Neural progenitor cell (in vitro differentiated cells): ENCODE measurements at places on chromosomes 11 and 22.

DNA sequence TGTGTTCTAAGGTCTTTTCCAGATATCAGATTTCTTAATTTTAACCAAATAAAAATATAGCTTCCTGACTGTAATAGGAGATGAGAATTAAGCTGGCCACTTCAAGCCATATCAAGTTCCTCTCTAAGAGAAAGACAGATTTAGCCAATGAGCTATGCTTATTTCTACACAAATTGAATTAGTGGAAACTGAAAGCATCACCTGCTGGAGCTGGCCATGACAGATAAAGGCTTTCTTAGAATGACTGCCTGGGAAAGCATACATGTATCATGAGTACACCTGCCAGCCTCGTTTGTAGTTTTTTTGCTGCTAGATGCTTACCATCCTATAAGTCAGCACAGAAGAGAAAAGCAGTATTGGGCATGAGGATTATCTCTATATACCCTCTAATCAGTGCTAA is 53.5 kb upstream of the DBX1 start:
- DNase-seq = no peak

GRCh38 chr22:25203082-25203481 is 3.4 kb downstream of the CRYBB3 start:
- DNase-seq = no peak

- DNase-seq = no peak
Observed at GRCh38 chr11:2460540-2461252, 15.9 kb downstream of the KCNQ1 start.

- no peak for DNase-seq
Observed at GRCh38 chr11:90629229-90629806, 406.5 kb upstream of the CHORDC1 start.

DNA sequence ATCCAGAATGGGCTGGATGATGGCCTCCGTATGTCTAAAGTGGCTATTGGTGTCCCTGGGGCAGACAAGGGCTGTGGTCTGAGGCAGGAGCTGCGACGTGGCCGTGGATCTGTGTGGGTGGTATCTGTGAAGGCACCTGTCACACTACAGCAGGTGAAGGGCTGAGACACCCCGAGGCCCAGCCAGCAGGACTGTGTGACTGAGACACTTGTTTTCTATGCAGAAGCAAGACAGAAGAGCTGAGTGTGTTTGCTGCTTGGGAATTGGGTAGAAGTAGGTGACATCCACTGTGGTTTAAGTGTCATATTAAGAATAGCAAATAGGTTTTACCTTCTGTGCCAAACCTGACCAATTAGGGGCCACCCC is 35.0 kb downstream of the AMPD3 start:
- no peak for DNase-seq

- DNase-seq = no peak
Observed at GRCh38 chr11:61742391-61742790, 10.0 kb upstream of the MYRF start.

GRCh38 chr11:1330473-1330872 is 21.0 kb upstream of the TOLLIP start:
- DNase-seq = no peak

DNA sequence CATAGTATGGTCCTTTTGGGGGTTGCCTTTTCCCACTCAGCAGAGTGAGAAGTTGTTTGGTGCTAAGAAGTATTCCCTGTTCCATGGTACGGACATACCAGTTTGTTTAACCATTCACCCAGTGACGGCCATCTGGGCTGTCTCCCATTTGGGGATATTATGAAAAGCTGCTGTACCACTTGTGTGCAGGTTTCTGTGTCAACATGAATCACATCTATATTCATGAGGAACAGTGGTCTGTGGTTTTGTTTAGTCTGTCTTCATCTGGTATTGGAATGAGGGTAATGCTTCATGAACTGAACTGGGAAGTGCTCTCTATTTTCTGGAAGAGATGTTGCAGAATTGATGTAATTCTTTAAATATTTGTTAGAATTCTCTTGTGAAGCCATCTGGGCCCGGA is 89.5 kb downstream of the TRMU start:
- DNase-seq = no peak

DNA sequence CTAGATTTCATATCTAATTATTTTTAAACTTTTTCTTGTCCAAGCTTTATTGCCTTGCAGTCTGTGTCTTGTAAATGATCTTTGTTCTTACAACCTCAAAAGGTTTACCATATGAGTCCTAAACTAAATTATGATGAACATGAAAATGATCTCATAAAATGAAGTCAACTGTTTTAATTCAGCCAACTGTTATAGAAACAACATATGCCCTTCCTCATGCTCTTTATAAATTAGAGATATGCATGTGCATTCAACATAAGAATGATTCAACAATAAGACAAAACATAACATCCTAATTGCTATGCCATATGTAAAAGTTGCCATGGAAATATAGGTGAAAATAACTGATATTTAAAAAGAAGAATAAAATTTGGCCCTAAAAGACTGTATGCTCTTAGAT is 774.4 kb downstream of the LUZP2 start:
- no peak for DNase-seq

GRCh38 chr22:41828516-41828915 is 4.4 kb upstream of the SREBF2 start:
- no peak for DNase-seq

DNA sequence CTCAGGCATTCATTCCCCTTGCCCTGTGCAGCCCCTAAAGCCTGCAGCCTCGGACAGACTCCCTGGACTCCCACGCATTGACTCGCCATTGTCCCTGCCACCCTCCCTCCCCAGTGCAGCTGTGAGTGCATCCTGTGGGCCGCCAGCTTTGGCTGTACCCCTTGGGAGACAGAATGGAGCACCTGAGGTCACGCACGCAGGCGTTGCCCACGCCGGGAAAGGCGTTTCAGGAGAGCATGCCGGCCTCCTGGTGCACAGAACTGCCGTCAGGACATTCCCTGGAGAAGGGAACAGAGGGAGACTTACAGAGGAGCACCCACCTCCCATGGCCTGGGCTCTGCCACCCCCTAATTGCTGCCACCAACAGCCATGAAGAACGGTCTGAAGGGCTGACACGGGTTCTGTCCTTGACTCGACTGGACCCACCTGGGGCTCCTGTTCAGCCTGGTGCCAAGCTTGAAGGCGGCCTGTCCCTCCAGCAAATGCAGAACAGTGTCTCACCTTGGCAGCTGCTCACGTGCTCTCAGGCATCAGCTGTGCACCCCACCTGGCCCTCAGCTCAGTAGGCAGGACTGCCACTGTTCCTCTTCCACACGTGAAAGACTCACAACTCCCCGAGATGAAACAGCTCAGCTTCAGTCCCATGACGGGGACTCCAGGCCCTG is 503.8 kb downstream of the BRD1 start:
- DNase-seq = no peak

- DNase-seq = peak; percentile 45
Observed at GRCh38 chr11:119706887-119707286, 22.1 kb downstream of the NECTIN1 start.

DNA sequence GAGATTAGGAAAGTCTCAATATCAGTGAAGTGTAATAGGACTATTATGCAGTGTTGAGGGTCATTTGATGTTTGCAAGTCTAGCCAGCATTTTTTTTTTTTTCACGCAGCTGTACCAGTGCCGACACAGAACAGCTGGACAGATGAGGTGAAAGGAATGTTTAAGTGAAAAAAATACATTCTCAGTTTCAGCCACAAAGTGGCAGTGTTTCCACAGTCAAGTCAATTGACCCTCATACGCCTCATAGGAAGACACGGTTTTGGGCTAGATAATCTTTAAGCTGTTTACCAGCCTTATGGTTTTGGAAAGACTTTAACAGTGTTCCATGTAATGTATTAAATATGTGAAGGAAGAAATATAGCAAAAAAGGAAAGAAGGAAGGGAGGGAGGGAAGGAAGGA is 349.9 kb upstream of the ANO3 start:
- peak; percentile 65 for DNase-seq

- no peak for DNase-seq
Observed at GRCh38 chr11:1565904-1566247, 6.2 kb downstream of the DUSP8 start.

DNA sequence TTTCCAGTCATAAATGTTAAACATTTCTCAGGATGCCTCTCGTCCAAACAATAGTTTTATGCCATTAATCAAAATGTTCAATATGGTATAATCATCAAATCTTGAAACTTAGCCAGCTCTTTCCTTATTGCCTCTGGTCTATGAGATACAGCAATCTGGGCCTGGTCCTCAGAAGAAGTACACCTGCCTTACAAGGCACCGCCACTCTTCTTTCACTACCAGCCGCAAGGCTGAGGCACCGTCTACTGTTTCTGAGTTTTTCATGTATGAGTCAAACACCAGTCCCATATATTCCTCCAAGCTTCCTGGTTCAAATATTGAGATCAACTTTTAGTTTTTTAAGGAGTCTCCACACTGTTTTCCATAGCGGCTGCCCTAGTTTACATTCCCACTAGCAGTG is 600.6 kb upstream of the FAT3 start:
- no peak for DNase-seq

GRCh38 chr22:38844315-38845003 is 631 bp upstream of the NPTXR start:
- DNase-seq = peak; percentile 32

DNA sequence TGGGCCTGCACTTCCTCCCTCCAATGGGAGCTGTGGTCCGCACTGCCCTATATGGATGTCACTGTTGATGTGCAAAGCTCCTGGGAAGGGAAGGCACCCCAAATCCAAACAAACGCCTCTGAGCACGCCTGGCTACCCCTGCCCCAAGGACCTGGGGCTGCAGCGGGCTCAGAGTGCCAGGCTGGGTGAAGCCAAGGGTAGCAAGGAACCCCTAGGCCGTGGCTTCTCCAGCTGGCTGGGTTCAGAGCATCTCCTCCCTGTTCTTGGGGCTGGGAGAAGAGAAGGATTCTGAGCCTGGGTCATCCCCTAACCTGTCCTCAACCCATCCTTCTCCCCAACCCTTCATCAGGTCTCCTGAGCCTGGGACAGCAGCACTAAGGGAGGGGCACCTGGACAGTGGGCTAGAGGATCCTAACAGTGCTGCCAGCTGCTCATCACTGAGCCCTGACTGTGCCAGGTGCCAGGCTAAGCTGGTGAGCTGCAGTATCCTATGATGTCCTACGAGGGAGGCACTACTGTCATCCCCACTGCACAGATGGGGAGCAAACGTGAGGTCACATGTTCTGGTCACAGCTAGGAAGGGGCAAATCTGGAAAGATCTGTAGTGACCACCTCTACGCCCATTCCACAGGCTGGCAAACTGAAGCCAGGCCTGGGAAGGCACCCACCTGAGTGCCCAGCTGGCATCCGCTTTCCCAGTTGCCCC is 3.0 kb downstream of the SSTR3 start:
- DNase-seq = no peak

DNA sequence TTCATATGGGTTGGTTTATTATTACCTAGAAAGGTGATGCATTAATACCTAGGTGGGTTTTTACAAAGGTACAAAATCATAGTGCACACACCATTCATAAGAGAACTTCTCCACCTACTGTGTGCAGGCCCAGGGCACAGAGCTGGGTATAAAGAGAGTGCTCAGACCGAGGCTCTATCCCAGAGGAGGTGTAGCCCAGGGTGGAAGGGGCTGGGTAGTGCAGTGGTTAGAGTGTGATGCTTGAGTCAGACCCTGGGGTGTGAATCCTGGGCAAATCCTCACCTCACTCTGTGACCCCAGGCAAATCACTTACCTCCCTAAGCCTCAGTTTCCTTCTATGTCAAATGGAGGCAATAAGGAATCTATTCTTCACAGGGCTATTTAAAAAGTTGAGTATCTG is 32.2 kb downstream of the PARVG start:
- DNase-seq = no peak

DNA sequence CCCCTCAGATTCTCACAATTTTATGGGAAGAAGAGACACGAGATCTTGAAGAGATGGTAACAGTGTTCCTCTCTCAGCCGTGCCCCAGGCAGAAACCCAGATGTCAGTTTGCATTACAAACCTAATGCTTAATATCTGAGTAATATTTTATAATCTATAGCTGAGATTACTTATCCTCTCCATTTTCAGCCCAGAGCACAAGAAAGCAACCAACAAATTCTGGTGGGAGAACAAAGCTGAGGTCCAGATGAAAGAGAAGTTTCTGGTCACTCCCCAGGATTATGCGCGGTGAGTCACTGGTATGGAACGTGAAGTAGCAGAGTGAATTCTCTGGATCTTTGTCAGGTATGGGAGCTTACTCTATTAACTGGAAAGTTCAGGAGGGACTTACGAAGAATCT is 884 bp downstream of the CENATAC start:
- DNase-seq = peak; percentile 53

GRCh38 chr11:116733043-116733755 is 39.6 kb downstream of the BUD13 start:
- DNase-seq = no peak

DNA sequence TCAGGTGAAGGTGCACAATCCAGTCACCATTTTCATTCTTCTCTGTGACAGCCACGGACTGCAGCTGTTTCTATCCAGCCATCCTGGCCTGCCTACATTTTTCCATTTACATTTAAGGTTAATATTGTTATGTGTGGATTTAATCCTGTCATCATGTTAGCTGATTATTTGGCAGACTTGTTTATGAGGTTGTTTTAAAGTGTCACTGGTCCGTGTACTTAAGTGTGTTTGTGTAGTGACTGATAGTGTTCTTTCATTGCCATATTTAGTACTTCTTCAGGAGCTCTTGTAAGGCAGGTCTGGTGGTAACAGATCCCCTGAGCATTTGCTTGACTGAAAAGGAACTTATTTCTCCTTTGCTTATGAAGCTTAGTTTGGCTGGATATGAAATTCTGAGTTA is 364.2 kb downstream of the JRKL start:
- no peak for DNase-seq

- peak; percentile 79 for DNase-seq
Observed at GRCh38 chr11:71420455-71421241, 27.5 kb downstream of the DHCR7 start.

DNA sequence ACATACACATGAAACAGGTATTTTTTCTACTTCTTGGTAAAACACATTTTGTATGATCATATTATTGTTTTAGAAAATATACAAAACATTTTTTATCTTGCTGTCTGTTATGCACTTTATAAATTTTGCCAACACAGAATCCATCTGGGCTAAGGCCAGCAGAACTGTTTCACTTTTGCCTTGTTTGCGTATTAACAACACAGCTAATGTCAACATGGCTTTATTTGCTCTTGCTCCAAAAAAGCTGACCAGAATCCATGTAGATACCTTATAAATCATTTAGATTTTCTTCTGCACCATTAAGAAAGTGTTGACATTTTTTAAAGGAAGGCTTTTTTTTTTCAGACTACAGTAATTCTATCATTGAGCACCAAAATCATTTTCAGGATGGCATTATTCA is 58.1 kb upstream of the PGR start:
- DNase-seq = no peak

GRCh38 chr11:10456519-10456918 is 1.5 kb downstream of the AMPD3 start:
- DNase-seq = peak; percentile 40

GRCh38 chr11:13889552-13890249 is 72.8 kb upstream of the SPON1 start:
- no peak for DNase-seq

DNA sequence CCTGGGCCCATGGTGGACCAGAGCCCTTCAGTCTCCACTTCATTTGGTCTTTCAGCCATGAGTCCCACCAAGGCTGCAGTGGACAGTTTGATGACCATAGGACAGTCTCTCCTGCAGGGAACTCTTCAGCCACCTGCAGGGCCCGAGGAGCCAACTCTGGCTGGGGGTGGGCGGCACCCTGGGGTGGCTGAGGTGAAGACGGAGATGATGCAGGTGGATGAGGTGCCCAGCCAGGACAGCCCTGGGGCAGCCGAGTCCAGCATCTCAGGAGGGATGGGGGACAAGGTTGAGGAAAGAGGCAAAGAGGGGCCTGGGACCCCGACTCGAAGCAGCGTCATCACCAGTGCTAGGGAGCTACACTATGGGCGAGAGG is 4.3 kb downstream of the ZBTB16 start:
- no peak for DNase-seq

GRCh38 chr11:126378763-126379162 is 23.3 kb downstream of the ST3GAL4 start:
- no peak for DNase-seq
